ENCODE measurements at places on chromosomes 2 and 18.

DNA sequence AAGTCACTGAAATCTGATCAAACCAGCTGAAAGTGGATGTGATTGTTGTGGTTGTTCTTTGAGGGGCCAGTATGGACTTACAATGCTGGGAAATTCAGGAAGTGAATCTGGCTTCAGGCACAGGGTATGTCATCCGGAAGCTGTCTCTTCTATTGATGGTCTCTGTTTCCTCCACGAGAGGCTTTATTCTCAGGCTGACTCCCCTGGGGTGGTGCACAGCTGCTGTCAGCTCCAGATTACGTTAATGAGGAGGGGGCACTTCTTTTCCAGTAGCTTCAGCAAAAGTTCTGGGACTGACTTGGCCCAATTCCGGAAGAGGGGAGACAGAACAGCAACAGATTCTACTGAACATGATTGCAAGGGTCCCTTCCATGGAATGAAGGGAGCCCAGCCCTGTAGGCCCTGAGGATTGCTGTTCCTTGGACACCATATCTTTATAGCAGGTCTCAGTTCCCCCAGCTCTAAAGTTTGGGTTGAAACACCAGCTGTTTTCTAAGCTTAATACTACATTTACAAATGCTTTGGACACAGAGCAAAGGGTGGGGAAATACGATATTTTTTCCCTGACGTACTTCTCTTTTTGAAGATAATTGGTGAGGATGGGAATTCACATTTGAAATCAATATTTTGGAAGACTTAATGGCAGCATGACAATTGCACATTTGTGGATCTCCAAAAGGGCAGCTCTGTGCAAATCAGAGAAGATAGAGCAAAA, 400.9 kb downstream of the TSN start:
- no peak for DNase-seq

DNA sequence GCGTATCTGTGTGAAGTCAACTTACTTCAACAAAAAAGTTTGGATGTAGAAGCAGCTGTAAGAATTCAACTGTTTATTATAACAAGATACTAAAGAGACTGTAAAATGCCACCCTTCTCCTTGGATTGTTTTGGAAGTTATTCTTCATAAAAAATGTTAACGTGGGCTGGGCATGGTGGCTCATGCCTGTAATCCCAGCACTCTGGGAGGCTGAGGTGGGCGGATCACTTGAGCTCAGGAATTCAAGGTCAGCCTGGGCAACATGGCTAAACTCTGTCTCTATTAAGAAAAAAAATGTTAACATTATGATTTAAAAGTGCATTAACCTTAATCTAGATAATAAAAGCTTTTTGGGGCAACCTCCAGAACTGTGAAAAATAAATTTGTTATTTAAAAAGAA, 7.7 kb downstream of the CIAO1 start:
- no peak for DNase-seq

- DNase-seq: no peak
These were observed 47.2 kb downstream of the SLC14A2 start for GRCh38 chr18:45662468-45662867.

DNA sequence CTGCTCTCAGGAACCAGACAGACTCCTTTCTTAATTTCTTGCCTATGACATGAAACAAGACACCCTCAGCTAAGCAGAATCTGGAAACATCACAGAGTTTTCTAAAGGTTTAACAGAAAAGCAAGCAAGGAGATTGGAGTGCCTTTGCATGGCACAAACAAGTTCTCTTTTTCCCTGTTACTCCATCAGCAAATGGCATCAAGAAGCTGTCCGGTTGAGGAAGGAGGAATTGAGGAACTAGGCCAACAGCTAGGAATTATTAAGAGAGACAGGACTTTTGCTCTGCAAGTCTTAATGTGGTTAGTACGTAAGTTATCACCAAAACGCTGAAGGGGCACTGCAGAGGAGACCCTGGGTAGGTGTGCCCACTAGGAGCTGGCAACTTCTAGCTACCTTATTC, 53.2 kb downstream of the NEB start:
- no peak for DNase-seq

- no peak for DNase-seq
These were observed 68.7 kb downstream of the STK39 start for GRCh38 chr2:168178520-168179324.

DNA sequence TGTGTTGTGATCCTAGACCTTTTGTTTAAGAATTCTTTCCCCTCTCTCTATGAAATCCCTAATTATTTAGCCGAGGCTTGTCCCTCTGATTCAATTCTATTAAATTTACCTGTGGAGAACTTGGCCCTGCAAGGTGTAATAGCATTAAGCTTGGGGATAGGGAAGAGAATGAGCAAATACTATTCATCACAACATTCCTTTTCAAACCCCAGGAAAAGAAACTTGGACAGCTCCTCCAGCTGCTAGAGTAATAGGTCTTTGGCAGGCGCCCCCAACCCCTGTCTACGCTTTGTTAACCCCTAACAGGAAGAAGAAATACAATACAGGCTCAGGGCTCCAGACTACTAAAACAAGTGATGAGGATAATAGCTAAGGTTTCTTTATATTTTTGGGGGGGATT, 957.0 kb downstream of the CPS1 start:
- DNase-seq: no peak

DNA sequence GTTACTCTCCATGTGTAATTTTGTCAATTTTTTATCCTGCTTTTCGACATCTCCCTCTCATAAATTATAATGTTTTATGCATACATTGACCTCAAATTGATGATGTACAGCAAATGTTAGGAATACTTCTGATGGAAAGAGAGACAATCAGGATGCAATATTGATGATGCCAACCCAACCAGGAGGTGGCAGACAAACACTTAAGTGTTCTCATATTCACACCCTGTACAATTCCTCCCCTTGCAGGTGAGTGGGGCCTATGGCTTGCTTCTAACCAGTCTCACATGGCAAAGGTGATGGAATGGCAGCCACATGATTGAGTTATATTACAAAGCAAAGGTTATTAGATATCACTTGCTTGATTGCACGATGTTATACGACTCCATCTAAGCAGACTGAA, 594.3 kb upstream of the REG3G start:
- DNase-seq: no peak

GRCh38 chr2:27072920-27073319, 1.5 kb upstream of the OST4 start:
- DNase-seq: no peak

GRCh38 chr2:190180313-190181122, 118.0 kb upstream of the MSTN start:
- DNase-seq: no peak

DNA sequence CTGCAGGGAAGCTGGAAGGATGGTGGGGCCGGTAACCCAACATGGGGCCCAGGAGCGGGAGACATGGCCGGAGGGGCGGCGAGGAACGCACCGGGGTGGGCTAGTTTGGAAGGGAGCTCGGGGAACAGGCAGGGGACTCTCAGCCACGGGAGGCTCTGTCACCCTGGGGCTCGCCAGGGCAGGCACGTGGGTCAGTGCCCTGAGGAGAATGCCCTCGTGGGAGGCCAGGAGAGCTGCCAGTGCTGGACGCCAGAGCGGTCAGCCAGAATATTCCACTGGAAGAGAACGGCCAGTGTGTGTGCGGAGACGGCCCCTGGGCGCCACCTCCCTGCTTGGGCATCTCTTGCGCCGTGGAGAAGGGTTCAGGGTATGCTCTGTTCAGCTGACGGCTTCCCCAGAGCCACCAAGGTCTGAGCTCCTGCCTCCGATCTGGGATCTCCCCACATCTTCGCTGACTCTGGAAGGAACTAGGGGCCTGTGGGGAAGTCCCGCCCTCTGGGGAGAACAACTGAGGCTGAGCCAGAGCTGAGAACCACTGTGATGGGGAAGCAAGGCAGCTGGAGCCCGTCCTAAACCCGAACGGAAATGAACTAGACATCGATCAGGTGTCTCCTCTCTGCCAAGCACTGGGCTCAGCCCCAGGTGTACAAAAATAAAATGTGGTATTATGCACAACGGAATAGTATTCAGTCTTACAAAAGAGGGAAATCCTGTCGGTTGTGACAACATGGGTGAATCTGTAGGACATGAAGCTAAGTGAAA, 49.3 kb downstream of the TNP1 start:
- no peak for DNase-seq

- no peak for DNase-seq
These were observed 30.5 kb upstream of the TWIST2 start for GRCh38 chr2:238817382-238817781.

DNA sequence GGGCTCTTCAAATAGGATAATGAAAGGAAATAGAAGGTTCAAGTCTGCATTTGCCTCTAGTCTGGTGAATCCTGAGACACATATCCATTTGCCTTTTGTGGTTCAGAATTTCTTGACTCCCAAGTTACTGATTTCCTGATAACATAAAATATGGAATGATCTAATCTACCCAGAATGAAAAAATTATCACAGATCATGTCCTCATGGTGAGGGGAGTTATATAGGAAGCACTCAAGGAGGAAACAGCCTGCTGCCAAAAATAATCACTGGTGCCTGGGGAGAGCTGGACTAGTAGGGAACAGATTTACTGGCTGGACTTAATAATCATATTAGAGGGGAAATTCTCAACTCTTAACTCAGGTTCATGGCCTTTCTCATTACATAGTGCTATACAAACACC, 95.5 kb upstream of the STK17B start:
- no peak for DNase-seq

DNA sequence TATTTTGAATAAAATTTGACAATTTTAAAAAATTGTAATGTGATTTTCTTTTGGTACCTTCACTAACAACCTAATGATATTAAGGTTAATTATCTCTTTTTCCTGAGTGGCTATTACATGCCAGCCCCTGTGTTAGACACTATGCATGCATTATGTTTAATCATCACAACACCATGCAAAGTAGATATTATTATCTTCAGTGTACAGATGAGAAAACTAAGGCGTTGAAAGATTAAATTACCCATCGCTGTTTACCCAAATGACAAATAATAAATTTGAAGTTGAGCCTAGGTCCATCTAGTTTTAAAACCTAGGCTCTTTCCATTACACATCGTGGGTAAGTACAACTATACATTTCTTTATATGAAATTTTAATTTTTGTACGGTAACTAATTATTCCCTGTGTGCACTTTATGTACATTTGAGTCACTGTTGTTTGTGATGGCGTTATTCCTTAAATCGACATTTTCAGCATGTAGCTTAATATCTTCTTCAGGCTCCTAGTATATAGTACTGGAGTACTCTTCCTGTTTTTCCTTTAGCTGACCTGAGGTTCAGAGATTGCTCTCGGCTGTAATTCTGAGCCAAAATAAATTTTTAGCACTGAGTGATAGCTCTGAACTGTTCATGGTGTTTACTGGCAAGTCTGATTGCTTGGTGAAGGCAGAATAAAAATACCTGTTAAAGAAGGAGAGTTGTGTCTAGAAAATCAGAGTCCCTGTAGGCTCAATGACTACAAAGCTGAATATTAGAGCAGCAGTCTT, 13.9 kb upstream of the MBD2 start:
- no peak for DNase-seq

DNA sequence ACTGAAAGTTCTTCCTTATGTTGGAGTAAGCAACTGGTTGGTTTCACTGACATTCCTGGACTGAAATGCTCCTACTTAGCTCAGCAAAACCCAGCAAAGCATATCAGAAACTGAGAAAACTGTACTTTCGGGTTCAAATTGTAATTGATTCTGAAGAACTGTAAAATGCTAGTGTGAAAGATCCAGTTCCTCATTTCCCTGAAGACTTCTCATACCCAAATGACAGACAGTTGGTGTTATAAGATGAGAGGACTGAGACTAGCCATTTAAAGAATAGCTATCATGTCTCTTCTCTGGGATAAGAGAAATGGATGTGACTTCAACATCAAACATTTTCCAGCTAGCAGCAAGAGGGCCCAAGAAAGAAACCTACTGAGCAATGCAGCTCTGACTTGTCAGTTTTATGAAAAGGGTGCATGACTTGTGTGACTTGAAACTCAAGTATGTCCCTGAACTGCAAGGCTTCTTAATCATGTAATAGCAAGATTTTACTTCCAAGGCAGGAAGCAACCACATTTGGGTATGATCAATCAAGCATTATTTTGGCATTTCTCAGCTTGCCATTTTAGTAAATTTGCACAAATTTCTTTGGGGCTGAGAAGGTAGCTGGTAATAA, 420.3 kb upstream of the MMADHC start:
- no peak for DNase-seq

- no peak for DNase-seq
These were observed 166.5 kb downstream of the MTX2 start for GRCh38 chr2:176435729-176436128.

DNA sequence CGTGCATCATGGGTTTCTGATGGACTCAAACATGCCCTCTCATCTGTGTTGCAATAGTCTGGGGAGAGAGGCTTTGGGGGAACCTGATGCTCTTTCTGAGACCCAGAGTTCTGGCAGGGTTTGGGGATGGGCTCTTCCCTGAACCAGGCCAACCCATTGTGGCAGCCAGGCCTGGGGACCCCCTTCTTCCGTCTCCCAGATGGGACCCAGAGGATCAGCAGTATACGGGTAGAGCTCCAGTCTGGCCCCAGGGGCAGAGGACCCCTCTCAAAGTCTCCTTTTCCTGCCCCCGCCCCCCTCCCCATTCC, 333.7 kb downstream of the DYSF start:
- DNase-seq: no peak

GRCh38 chr2:156087875-156088274, 244.6 kb downstream of the NR4A2 start:
- no peak for DNase-seq

DNA sequence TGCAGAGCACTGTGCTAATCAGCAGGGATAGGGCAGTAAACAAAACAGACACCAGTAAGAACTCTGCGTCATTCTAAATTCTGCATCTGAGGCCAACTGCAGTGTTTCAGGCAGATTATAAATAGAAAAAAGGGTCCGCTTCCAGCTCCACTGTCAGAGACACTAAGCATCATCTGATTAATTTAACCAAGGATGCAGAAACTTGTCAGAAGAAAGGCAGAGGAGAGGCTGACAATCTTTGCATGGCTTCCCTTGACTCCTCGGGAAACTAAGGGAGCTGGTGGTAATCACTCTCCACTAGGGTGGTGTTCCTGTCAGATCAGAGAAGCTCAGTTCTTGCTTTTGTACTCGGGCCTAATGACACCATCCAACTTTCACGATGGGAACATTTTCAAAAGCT, 123.5 kb downstream of the DNAH6 start:
- no peak for DNase-seq

DNA sequence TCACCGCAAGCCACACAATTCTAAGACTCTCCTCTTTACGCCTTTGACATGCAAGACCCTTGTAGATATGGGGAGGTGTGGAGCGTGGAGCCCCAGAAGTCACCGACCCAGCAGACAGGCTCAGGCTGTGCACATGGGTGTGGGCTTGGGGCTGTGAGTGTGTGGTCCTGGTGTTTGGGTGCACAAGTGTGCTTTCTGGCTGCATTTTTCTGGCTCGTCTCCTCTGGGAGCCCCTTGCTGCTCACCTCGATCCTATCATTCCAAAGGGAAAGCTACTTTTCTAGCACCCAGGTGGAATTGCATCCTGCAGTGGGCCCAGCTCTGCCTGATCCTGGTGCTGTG, 143.0 kb downstream of the ACOXL start:
- no peak for DNase-seq

All from effector memory CD4-positive, alpha-beta T cell (primary cell).